Esophagus squamous epithelium (tissue), 5 donors: ENCODE measurements at places on chromosomes 13 and 19.

- no peaks in the 10 kb centered on the region for H3K4me1 ChIP-seq
- H3K27me3 ChIP-seq: no peaks in the 10 kb centered on the region
- H3K4me3 ChIP-seq: no peak overlapping the region
Observed at GRCh38 chr19:7705387-7706187, 3.7 kb upstream of the FCER2 start.

GRCh38 chr13:48500652-48501197 is 32.2 kb downstream of the RCBTB2 start:
- H3K4me1 ChIP-seq: peaks cover 22% of the 10 kb centered on the region
- DNase-seq: no peak
- H3K27me3 ChIP-seq: no peaks in the 10 kb centered on the region
- no peaks in the 10 kb centered on the region for H3K36me3 ChIP-seq
- peak overlapping the region; percentile 74 for H3K27ac ChIP-seq
- no peak overlapping the region for H3K4me3 ChIP-seq

DNA sequence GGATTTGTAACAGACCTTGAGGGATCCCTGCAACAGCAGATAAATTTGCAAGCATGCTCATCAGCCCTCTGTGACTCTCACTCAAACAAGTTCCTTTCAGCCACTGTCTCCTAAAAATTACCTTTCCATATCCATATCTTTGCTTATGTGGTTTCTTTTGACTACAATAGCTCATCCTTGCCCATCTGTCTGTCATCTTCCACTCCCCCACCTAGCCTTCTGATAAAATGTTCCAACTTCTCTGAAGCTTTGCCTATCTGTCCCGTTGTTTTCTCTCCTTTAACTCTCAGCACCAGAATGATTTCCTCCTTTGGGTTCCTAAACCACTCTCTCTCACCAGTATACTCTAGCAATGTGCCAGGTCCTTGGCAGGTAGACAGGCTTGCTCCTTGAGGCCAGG is 194.5 kb downstream of the VWA8 start:
- H3K4me1 ChIP-seq: no peaks in the 10 kb centered on the region
- no peak for DNase-seq
- H3K4me3 ChIP-seq: no peak overlapping the region
- H3K27ac ChIP-seq: no peak overlapping the region

GRCh38 chr13:83414393-83414792 is 467.9 kb downstream of the SLITRK1 start:
- DNase-seq: no peak
- no peaks in the 10 kb centered on the region for H3K4me1 ChIP-seq
- no peaks in the 10 kb centered on the region for H3K27me3 ChIP-seq
- H3K27ac ChIP-seq: no peak overlapping the region
- H3K36me3 ChIP-seq: no peaks in the 10 kb centered on the region

DNA sequence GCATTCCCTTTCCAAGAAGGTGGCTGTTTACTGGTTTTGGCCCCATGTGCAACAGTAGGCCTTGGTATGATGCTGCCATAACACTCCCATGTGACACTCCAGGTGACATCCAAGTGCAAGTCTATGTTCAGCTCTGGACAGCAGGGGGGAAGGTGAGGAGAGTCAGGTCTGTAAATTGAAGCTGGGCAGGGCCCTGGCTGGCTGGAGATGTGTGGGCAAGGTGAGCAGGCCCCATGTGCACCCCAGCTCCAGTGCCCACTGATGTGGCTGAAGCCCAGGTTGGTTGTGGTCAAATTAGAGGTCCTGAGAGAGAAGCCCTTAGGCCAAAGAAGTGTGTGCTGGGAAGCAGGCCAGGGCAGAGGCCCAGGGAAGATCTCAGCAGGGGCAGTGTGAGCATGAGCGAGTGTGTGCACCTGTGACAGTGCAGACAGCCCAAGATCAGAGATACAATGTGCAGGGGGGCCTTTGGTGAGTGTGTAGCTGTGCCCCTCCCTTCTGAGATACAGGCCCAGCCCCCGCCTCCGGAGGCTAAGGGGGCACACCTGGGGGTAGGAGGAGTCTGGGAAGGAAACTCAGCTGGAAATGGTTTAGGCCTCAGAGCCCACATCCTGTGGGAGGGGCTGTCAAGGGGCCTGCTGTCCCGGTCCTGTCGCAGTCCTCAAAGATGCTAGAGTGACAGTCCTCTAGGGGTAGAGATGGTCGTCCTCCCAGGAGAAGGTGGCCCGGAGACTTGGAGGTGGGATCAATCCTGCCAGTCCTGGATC is 18.6 kb downstream of the DEDD2 start:
- peaks cover 36% of the 10 kb centered on the region for H3K4me1 ChIP-seq
- H3K4me3 ChIP-seq: peak overlapping the region; percentile 16
- H3K27me3 ChIP-seq: no peaks in the 10 kb centered on the region
- peaks cover 10% of the 10 kb centered on the region for H3K36me3 ChIP-seq

- H3K27me3 ChIP-seq: no peaks in the 10 kb centered on the region
- no peaks in the 10 kb centered on the region for H3K4me1 ChIP-seq
- no peaks in the 10 kb centered on the region for H3K36me3 ChIP-seq
- DNase-seq: no peak
Observed at GRCh38 chr13:85363504-85363903, 435.7 kb downstream of the SLITRK6 start.

DNA sequence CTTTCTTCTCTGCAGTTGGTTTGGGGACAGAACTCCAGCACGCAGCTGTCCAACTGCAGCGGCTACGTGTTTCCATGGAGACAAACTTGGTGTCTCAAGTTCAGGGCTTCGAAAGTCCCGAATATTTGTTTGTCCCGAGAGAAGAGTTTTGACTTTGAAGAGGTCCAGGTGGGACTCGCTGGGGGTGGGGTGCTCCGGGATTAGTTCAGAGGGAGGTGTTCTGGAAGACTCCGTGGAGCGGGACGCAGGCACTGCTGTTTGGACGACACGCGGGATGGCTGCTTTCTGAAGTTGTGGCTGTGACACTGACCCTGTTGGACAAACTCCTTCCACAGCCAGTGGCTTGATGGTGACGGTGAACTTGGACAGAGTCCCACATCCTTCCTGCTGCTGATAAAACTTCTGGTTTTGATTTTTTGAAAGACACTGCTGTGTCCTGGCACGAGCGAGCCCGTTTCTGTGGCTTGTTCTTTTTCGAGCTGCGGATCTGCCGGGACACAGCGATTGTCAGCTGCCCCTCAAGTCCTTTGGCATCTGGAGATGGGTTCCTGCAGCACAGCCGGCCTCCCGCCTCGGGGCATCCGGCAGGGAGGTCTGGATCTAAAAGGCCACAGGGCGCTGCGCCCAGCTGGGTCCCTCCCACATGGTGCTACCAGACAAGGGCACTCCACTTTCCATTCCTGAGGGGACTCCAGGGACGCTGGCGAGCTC is 15.9 kb upstream of the RANBP3 start:
- no peak for DNase-seq
- H3K4me1 ChIP-seq: no peaks in the 10 kb centered on the region
- H3K4me3 ChIP-seq: peak overlapping the region; percentile 16
- no peaks in the 10 kb centered on the region for H3K27me3 ChIP-seq
- H3K27ac ChIP-seq: no peak overlapping the region

DNA sequence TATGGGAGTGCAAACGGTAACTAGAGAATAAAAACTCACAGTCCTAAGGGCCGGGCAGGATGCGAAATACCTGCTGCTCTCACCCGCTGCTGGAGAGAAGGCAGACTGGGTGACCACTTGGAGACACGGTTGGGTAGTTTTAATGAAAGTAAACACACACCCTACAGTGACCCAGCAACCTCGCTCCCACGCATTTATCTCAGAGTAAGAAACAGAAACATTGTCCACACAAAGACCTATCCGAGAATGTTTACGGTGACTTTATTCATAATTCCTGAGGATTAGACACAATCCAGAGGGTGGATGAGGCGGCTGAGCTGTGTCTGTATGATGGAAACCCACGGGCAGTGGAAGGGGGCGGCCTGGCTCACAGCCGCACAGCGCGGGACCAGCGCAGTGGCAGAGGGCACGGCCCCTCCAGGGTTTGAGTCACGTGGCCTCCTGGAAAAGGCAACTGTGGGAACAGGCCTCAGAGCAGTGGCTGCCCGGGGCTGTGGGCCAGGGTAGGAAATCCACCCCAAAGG is 73.5 kb upstream of the C13orf46 start:
- DNase-seq: no peak
- peaks cover 16% of the 10 kb centered on the region for H3K36me3 ChIP-seq
- H3K4me3 ChIP-seq: no peak overlapping the region
- no peaks in the 10 kb centered on the region for H3K27me3 ChIP-seq
